Upper lobe of left lung (tissue), 6 donors: ENCODE measurements at places on chromosomes 12 and 14. TPM values are rescaled to one million over a fixed set of nuclear protein-coding genes. Genes with fewer than 3 reads are reported as not detected.

DNA sequence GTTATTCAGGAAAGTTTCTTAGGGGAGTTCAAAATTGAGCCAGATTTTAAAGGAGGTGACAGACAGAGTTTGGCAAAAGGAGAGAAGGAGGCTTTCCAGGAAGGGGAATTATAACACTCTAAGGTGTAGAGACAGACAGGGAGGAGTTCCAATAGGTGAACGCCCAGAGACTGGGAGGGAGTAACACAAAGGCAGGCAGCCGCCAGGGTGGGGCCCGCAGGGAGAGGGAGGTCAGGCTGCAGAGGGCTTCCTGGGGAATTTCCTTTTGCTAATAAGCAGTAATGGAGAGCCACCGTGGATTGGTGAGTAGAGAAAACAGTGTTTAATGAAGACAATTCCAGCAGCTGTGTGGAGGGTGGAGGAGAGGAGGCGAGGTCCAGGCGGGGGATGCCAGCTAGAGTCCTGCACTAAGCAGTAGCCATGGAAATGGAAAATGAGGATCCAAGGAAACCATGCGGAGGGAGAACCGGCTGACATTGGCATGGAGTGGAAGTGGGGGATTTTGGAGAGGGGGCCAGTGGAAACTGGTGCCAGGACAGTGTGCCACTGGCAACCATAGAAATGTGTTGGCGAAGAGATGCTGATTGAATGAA lies 22.2 kb downstream of the GRIN2B start:
- peak; percentile 36 for DNase-seq

- DNase-seq = no peak
Measured at GRCh38 chr14:99602054-99602787, 1.8 kb downstream of the CCDC85C start.

DNA sequence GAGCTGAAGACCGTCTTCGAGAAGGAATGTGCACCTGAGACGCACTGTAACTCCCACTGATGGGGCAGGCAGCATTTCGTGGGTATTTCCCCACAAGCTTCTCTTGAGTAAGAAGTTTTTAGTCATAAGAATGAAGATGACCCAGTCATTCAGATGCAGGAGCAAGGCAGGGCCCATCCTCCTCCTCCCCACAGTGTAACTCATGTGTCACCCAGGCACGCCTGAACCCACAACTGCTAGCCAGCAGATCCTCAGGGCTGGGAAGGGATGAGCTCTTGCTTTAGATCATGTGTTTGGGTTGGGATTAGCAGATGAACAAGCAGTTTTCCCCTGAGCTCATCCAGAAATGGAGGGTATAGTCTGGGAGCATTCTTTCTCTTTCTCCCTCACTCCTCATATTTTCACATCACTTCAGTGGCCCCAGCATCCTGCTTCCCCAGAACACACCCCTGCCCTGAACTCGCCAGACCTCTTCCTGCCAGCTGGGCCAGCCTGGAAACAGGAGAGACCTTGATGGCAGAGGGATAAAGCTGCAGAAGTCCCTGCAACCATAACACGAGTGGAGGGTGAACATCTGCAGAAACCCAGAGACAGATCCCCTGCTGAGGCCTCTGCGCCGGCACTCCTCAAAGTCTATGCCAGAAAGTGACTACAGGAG lies 73.3 kb downstream of the B4GALNT3 start:
- no peak for DNase-seq

- peak; percentile 96 for DNase-seq
Measured at GRCh38 chr14:106790189-106791036, 1264.0 kb downstream of the TMEM121 start.

RTN1 gene
- 15.6 TPM for total RNA-seq

SLC16A7 gene
- total RNA-seq = 31.8 TPM

AKAP6 gene
- total RNA-seq = 6.2 TPM
